ENCODE measurements at places on chromosomes 16 and 17.

DNA sequence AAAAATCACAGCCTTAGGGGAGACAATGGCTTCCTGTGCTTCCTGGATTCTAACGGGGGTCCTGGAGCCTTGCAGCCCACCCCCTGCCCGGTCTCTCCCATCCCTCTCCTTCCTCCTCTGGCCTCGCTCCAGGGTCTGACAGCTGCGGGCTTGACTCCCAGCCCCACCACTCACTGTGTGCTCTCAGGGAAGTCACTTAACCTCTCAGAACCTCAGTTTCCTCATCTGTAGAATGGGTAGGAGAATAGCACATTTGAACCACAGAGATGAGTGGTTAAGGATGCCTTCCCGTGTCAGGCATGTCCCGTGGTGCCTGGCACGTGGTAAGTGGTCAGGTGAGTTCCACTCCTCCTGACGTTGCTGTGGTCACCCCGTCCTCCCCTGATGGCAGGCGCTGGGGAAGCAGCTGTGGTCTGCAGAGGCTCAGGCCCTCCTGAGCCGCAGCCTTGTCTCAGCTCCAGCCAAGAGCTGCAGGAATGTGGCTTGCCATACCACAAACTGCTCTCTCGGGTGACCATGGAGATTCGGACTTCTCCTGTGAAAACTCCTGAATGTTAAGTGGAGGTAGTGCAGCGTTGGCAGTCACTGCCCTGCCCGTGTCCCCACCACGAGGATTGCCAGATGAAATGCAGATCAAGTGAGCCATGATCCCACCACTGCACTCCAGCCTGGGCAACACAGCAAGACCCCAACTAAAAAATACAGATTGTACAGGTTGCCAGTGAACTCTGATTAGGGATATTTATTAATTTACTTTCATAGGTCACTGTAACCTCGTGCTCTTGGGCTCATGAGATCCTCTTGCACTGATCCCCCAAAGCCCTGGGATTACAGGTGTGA, 85.7 kb downstream of the NT5M start:
- no peak for DNase-seq

DNA sequence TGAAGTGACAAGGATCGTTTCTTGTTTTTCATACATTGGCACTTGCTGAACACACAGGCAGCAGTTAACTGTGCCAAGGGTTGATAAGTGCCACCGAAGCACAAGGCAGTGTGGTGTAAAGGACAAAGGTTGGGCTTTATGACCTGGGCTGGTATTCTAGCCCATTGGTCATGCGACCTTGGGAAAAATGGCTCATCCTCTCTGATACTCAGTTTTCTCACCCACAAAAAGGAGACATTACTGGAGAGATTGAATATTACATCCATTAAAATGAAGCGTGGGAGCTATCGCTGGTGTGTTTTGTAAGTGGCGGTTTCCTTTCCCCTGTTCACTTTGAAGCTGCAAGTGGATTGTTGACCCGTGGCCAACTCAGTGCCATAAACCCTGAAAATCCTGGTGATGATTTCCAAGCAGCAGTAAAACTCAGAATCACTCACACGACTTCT, 216.9 kb downstream of the HAPSTR1 start:
- no peak for DNase-seq

GRCh38 chr17:59219992-59220327, 351 bp upstream of the GDPD1 start:
- no peak for DNase-seq

- DNase-seq: no peak
Measured at GRCh38 chr17:11768106-11768505, 169.8 kb downstream of the DNAH9 start.

DNA sequence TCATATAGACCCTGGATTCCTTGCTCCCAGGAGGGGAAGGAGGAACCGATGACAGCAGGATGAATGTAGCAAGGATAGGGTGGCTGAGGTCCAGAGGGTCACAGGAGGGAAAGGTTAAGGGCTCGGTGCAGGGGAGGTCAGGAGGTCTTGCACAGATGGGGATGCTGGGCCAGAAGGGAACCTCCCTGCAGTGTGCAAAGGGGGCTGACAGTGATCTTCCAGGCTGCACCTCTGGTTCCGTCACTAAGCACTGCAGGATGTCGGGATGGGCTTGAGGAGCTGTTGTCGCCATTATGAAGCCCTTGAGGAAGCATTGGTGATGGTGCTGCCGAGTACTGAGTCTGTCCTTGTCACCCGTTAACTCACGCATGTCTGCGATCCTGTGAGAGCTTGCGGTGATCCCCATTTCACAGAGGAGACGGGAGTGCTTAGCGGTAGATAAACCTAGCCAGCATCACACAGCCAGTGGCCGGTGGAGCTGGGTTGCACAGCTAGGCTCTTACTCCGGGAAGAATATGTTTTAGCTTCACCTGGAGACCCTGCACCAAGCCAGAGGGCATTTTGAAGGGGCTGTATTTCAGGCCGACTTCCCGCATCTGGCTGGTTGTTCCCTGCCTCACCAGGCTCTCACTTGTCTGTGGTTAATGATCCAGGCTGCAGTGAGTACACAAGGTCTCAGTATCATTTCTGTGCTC, 120.4 kb downstream of the SNX29 start:
- no peak for DNase-seq

DNA sequence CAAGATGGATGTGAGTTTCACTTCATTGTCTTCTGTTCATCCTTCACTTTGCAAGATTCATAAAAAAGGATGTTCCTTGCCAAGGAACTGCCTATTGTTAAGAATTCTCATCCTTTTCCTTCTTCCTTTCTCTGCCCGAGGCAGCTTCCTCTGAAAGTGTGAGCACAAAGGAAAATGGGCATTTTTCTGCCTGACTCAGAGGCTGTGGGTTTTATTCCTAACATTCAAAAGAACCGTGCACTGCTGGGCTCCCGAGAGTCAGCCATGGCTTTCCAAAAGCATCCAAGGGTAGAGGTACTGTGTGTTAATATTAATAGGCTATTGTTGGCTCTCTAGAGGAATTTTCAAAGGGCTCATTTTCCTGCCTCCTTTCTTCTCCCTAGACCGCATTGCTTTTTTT, 289.4 kb downstream of the ABCC12 start:
- no peak for DNase-seq

- no peak for DNase-seq
Measured at GRCh38 chr17:64099543-64099942, 30.4 kb downstream of the ERN1 start.

DNA sequence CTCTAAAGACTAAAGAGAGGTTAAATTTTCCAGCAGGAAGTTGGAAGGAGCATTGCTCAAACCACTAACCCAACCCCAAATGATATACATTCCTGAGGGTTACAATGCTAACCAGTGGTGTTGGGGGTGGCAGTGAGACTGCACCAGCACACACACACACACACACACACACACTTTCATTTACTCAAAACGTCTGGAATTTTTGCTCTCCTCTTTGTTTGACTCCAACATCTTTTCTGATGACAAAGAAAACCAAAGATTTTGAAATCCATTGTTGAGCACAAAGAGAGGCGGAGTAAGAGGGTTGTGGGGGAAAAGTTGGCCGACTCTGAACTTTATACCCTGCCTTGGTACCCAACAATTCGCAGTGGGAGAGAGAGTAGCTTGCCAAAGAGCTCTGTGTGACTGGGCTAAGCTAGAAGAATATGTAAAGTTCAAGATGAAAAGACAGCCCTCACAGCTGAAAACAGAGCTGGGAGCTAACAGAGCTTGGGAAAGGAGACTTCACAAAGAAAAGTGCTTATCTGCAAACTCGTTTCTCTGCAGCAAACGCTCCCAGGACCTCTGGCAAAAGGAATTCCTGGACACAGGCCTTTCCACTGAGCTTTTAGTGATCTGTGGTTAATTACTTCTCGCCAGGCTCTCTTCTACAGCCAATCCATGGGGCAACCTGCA, 426.0 kb upstream of the CDH11 start:
- DNase-seq: no peak

GRCh38 chr16:81026429-81026828, 9.2 kb upstream of the ATMIN start:
- DNase-seq: no peak

DNA sequence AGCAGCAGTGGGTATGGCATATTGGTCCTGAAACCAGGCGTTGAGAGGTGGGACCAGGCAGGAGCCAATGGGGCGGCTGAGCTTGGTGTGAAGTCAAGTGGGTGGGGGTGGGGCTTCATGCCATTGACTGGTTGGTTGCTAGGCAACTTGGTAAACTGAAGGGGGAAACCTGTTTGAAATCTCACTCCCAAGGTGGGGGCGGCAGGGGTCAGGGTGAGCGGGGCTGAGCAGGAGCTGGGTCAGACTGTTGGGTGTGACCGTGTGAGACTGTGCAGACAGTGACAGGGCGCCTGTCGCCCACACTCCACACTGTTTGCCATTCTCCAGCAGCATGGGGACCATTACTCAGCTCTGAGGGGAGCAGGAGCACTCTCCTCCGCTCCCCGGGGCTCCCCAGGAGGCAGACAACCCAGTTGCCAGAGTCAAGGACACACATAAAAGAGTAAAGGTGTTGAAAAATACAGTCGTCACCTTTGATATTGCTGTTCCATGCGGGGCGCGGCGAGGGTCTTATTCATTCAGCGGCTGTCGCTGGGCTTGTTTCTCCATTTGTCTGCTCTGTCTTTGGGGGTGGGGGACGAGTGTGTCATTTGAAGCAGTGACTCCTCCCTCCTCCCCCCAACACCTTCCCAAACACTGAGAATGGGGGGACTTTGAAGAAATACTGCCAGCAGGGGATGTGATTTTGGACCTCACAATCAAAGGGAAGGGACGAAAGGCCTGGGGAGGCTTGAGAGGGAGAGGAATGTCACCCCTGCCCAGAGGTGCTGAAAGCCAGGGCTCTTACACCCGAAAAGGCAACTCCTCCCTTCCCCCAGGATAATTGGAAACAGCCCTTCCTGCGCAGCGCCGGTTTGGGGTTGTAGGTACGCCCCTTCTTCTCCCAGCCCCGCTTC, 1.2 kb upstream of the EFNB3 start:
- no peak for DNase-seq

- DNase-seq: no peak
Measured at GRCh38 chr17:49362723-49363117, 670 bp upstream of the ZNF652 start.

DNA sequence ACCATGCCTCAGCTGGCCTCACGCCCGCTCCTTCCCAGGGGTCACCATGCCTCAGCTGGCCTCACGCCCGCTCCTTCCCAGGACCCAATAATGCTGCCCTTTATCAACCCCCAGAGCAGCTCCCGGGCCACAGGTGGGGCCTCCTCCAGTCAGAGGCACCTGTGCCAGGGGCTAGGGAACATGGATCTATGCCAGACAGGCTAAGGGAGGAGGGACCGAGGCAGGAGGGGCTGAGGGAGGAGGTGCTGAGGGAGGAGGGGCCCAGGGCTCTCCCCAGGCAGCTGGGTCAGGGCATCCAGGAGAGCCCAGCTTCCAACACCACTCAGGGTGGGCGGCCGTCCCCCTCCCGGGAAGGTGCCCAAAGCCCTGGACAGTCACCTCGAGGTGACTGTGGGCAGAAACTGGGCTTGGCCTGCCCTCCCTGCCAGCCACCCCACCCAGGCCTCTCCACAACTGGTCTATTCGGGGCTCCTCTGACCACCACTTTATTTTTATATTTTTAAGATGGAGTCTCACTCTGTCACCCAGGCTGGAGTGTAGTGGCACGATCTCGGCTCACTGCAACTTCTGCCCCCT, 19.4 kb downstream of the UTS2R start:
- DNase-seq: no peak

DNA sequence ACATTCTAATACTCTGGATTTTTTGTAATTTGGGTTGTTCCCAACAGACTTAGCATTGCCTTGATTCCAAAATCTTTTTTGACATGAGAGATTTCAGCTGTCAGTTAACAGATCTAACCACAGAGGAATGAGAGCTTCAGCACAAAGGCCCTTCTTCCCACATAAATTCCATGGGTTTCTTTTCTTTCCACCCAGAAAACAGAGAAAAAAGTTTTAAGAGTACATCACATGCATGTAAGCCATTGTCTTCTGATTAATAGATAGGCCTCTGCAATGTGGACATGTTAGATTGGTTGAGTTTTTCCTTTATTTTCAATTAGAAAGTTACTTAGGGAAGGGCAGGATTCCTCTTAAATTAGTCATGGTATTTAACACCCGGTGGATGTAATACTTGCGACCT, 939 bp downstream of the MYH8 start:
- no peak for DNase-seq

GRCh38 chr17:63516910-63517824, 6.0 kb upstream of the KCNH6 start:
- DNase-seq: peak; percentile 69

DNA sequence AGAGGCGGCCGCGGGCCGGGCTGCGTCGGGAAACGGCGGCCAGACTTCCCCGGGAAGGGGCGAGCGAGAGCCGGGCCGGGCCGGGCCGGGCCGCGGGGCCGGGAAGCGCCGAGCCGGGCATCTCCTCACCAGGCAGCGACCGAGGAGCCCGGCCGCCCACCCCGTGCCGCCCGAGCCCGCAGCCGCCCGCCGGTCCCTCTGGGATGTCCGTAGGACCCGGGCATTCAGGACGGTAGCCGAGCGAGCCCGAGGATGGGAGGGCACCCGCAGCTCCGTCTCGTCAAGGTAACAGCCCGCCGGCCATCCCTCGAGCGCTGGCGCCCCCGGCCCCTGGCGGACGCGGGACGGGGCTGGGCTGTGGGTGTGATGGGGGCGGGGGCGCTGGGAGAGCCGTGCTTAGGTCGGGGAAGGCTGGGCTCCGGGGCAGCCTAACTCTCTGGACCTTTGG, at the start of gene CRHR1:
CRHR1 (plus strand) TSS at position 28 of the 448 bp plus-strand sequence; CDS start at position 253, 225 bp downstream.
- no peak for DNase-seq

GRCh38 chr16:47499700-47500264, 38.7 kb downstream of the PHKB start:
- no peak for DNase-seq

- no peak for DNase-seq
Measured at GRCh38 chr17:17545031-17545820, 46.3 kb downstream of the PEMT start.

DNA sequence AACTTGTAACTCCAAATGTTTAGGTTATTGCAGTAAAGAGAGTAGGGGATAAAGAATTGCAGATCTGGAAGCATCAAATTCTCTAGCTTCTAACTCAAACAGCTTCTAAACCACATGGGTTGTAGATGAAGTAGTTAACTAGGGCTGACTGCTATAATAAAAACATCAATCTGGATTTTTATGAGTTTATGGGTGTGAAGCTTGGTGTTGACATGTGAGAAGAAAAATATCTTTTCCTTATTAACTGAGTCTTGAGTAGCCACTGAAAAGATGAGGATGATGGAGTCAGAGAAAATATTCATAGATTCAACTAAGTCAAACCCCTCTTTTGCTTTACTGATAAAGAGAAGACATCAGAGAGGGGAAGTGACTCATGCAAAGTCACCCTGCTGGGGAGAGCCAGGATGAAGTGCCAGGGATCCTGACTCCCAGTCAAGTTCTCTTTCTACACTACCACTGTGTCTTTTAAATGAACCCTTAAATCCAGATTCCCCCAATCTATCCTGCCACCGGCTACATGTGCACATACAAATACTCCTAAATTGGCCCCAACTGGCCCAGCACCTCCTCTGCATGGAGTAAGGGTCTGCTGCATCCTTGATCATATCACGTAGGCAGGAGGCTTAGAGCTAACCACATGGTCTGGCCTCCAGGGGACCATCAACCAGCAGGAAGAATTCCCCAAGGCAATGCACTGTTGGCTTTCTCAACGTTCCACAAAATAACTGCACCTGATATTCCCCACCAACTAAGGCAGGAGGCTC, 264.0 kb upstream of the CCL2 start:
- no peak for DNase-seq

Data from stimulated activated CD8-positive, alpha-beta memory T cell treated with anti-CD3 and anti-CD28 coated beads, Interleukin-4, amount 100 ng/mL, for 48 hours (primary cell).